Kidney glomerular epithelial cell (primary cell): ENCODE measurements at places on chromosomes 4 and X.

DNA sequence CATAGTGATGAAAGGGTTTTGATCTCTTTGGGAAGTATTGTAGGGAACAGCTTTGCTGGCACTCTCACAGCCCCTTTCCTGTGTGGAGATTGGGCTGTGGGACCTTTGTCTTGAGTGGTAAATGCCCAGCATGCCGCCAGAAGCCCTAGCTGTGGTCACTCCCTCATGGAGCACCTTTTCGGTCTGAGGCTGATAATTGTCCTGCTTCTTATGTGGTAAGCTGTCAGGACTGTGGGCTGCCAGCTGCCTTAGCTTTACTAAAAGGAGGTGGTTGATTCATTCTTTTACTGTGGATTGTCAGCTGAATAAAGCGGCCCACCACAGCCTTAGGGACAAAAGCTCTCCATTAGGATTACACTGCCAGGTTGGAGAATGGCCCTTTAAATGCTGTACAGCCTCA, 7.1 kb downstream of the PASD1 start:
- no peak for DNase-seq

GRCh38 chr4:152074573-152074972, 313.8 kb upstream of the GATB start:
- no peak for DNase-seq

GRCh38 chrX:100698551-100698950, 33.4 kb downstream of the SYTL4 start:
- no peak for DNase-seq

- DNase-seq = no peak
These were observed 24.2 kb upstream of the ARHGEF9 start for GRCh38 chrX:63809173-63809572.

GRCh38 chrX:111257733-111258132, 12.6 kb downstream of the CAPN6 start:
- no peak for DNase-seq

GRCh38 chr4:1812720-1813119, 19.6 kb downstream of the FGFR3 start:
- no peak for DNase-seq

DNA sequence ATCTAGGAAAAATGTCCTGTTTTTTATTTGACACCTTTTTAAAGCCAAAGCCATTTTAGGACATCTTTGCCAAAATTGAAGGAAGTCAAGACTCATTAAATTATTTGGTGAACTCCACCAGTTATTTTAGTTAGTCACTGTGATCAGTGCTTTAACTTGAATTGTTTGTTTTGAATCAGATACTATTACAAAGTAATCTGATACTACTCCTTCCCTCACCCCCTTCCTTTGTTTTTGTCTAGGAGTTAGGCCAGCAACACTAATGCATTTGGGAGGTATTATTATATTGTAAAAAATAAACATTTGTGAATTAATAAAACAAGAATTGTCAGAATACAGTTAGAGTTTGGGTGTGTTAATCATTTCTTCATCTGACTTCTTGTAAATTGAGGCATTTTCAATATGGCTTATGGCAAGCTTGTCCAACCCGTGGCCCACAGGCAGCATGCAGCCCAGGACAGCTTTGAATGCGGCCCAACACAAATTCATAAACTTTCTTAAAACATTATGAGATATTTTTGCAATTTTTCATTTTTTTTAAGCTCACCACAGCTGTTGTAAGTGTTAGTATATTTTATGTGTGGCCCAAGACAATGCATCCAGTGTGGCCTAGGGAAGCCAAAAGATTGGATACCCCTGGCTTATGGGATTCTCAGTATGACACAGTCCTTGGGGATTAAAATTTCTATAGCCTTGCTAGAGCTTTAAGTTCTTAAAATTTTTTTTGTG, 182.2 kb downstream of the BMPR1B start:
- no peak for DNase-seq

DNA sequence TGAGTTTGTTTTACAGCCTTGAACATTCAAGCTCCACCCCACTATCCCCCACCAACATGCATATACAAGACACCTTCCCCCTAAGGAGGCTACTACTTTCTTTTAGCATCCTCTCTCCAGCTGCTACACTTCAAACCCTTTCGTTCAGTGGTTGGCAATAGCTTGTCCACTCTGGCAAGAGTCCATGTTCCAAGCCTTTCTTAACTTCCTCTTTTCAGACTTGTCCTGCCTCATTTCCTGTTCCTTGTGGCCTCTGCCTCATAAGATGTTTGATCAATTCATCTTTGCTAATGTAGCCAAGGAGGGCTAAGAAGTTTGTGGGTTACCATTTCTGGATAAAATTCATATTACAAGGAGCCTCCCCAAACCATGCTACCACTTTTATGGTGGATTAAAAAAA, 20.8 kb upstream of the ZCCHC12 start:
- no peak for DNase-seq

DNA sequence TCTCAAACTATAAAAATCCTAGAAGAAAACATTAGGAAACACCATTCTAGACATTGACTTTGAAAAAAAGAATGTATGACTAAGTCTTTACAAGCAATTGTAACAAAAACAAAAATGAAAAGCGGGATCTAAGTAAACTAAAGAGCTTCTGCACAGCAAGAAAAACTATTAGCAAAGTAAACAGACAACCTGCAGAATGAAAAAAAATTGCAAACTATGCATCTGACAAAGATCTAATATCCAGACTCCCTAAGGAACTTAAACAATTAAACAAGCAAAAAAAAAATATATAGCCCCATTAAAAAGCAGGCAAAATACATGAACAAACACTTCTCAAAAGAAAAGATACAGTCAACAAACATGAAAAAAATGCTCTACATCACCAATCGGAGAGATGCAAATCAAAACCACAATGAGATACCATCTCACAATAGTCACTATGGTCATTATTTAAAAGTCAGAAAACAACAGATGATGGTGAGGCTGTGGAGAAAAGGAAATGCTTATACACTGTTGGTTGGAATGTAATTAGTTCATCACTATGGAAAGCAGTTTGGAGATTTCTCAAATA, 168.1 kb downstream of the EPHA5 start:
- peak; percentile 9 for DNase-seq

DNA sequence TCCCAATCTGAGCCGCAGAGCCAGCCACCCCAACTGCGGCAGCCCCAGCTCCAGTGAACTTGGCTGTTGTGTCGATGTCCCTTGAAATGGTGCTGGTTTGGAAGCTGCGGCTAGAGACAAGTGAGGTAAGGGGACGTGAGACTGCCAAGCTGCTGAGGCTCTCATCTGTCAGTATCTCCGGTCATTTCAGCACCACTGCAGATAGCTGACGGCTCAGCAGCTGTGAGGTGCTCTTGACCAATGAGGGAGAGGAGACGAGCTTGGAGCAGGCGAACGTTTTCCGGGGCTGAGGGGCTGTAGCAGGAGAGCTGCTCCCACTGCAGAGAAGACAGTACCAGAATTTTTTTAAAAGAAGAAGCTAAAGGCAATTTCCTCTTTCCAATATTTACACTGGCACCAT, 175.5 kb upstream of the CASK start:
- no peak for DNase-seq

GRCh38 chrX:40380655-40381488, 199.9 kb upstream of the ATP6AP2 start:
- no peak for DNase-seq

GRCh38 chr4:186920992-186921391, 197.3 kb upstream of the FAT1 start:
- no peak for DNase-seq

DNA sequence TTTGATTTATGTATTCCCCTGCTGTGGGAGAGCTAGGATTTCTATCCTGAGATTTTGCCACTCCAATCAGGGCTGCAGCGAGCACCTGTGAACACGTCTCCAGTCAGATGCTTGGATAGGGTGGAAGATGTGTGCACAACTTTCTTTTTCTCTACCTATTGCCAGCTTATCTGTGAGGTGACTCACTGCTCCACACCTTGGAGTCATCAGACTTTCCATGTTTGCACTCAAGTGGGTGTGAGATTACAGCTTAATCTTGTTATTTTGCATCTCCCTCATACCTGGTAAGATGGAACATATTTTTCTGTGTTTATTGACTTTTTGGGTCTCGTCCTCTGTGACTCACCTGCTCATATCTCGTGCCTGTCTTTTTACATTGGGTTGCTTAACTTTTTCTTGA, 32.2 kb downstream of the PSAPL1 start:
- DNase-seq = no peak

- peak; percentile 51 for DNase-seq
These were observed 36.0 kb downstream of the CXCL8 start for GRCh38 chr4:73776321-73776729.

DNA sequence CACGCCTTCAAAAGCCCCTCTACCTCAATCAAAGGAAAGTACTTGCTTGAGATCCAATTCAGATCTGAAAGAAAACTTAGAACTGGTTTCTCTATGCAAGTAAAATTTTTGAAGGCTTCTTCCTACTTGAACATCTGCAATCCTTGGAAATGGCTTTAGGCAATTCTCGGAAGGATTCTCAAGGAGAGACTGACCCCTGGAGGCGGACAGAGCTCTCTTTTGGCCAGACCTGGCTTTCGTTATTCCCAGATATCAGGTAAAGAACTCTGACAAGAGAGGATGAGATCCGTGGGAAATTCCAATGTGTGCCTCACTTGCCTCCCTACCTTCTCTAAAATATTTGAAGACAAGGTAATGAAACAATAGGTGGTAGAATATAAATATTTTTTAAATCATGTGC, 670.3 kb upstream of the FAM241A start:
- peak; percentile 46 for DNase-seq

DNA sequence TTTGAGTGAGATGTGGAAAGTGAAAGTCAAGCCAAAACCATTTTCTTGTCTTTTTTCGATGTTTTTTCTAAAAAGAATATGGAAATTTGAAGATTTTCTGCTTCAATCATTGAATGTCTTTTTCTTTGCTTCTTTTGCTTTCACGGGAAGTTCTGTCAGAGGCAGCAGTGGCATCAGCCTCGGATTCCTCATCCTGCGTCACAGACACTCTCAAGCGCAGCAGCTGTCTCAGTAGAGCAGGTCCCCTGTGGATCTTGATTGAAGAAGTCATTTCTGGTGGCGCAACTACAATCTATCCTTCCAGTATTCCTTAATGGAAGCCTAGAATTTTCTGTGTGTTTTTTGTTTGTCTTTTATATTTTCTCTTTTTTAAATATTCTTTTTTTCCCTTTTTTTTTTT, 52.7 kb upstream of the NEIL3 start:
- no peak for DNase-seq
